ENCODE measurements at places on chromosomes 4 and X.

- ATAC-seq: no peak
Measured at GRCh38 chrX:386239-386767, 404 bp downstream of the PPP2R3B start.

DNA sequence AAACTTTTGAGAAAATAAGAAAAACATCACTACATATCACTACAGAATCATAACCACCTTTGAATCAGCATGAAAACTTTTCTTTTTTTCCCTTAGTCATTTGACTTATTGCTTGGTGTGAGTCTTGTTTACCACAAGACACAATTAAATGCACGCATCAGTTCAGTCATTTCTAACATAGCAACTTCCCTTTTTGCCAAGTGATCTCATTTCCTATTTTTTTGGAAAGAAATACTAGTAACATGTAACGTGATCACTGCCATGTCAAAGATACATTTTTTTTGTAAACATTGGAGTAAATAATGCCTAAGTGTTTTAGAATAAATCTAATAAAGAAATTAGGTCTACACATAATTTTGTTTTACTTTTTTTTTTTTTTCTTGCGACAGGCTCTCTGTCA lies 5.1 kb upstream of the CXCL8 start:
- peak; percentile 64 for ATAC-seq

DNA sequence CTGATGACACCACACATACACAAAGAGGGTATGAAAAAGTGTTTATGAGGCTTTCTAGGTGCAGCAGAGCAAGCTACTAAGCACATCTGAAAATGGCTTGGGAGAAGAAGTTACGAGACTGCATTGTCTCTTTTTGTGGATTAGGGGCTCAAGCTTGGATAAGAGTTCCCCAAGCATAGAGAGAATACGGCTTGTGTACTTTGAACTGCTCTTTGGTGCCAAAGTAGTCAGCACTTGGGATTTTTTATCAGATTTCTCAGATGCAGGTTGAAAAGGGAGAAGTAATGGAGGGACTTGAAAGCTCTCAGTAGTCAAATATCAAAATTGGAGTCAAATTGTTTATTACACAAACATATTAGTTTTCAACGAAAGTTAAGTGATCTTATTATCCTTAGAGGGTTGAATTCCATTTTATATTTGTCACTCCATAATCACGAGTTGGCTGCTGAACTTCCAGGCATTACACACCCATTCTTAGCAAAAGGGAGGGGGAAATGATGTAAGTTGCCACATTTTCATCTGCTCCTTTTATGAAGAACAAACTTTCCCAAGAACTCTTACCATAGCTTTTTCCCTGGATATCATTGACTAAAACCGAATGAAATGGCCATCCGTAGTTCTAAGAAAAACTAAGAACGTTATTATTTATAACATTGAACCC lies 1904.9 kb downstream of the PCDH7 start:
- ATAC-seq: no peak

DNA sequence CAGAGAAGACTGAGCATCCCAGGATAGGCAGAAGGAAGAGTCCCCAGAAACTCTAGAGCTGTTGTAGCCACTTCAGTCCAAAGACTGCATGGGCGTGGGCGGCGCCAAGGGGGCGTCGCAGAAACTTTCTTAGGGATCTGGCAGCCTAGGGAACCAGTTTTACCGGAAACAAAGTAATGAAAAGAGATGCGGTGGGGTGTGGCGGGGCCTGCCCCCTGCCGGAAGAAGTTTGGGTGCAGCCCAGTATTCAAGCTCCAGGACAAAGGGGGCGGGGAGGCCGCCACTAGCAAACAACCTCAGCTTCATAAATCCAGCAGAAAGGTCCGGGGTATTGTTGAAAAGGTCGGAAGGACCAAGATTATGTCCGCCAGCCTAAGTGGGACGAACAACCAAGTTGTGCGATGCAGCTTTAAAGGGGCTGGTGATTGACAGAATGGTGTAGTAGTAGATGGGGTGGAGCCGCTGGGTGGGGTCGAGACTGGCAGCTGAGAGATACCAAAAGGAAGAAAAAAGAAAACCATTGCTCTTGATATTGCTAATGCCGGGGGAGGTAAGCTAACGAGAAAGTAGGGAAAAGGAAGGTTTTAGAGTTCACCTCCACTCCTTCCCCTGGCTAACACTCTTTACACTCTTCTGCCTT lies 190.5 kb downstream of the RRAGB start:
- peak; percentile 83 for ATAC-seq

DNA sequence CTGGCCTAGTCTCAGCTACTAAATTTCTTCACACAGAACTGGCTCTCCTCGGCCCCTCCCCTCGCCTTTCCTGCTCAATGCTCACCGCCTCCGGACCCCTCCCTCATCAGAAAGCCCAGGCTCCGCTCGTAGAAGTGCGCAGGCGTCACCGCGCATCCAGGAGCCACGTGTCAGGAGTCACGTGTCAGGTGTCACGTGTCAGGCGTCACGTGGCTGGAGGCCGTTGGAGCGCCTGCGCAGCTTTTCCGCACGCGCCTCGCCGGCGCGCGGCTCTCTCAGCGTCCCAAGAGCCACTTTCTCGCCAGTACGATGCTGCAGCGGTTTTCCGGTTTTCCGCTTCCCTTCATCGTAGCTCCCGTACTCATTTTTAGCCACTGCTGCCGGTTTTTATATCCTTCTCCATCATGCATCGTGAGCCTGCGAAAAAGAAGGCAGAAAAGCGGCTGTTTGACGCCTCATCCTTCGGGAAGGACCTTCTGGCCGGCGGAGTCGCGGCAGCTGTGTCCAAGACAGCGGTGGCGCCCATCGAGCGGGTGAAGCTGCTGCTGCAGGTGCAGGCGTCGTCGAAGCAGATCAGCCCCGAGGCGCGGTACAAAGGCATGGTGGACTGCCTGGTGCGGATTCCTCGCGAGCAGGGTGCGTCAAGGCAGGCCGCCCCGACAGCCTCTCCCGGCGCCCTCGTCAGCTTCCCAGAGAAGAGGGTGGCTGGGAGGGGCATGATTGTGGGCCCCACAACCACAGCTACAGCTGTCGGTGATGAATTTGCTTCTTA lies at the start of gene SLC25A31:
Gene SLC25A31, plus strand, starts transcription at position 259 of the 772 bp plus-strand sequence. Its CDS starts 146 bp downstream, at position 405.
- no peak for ATAC-seq

DNA sequence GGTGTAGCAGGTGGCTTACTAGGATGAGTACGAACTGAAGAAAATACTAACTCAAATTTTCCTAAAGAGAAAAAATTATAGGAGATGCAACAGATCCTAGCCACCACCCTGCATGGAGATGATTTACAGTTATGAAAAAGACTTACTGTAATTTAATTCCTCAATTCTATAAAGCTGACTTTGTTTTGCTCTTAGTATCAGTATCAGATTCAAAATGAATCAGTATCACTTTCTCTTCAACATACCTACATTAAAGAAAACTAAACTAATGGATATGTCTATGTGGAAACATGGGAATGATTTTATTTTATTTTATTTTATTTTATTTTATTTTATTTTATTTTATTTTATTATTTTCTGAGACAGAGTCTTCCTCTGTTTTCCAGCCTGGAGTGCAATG lies 525.8 kb downstream of the NLGN4X start:
- ATAC-seq: no peak

- ATAC-seq: no peak
Measured at GRCh38 chr4:19580095-19580494, 671.6 kb upstream of the SLIT2 start.

- no peak for ATAC-seq
Measured at GRCh38 chr4:7327341-7327885, 107.3 kb downstream of the PSAPL1 start.

GRCh38 chrX:110746014-110746413 lies 49.6 kb downstream of the CHRDL1 start:
- ATAC-seq: no peak

DNA sequence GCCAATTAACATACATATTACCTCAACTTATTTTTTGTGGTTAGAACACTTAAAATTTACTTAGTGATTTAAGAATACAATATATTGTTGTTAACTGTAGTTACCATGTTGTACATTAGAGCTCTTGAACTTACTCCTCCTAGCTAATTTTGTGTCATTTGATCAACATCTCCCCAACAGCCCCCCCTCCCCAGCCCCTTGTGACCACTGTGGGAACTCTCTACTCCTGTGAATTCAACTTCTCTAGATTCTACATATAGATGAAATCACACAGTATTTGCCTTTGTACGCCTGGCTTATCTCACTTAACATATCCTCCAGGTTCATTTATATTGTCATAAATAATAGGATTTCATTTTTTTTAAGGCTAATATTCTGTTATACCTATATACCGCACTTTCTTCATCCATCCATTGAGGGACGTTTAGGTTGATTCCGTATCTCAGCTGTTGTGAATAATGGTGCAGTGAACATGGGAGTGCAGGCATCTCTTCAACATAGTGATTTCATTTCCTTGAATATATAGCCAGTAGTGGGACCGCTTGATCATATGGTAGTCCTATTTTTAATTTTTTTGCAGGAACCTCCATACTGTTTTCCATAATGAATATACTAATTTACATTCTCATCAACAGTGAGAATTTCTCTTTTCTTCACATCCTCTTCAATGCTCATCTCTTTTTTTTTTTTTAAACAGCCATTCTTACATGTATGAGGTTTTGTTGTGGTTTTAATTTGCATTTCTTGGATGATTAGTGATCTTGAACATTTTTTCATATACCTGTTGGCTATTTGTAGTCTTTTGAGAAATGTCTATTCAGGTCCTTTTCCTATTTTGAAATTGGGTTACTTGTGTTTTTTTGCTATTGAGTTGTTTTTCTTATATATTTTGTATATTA lies 66.8 kb downstream of the RAPGEF2 start:
- ATAC-seq: no peak

GRCh38 chr4:47118192-47118929 lies 87.0 kb downstream of the GABRB1 start:
- ATAC-seq: no peak

- ATAC-seq: no peak
Measured at GRCh38 chr4:186557061-186557460, 1.7 kb upstream of the MTNR1A start.

GRCh38 chr4:142846108-142846728 lies at the start of gene INPP4B:
Gene INPP4B, minus strand, starts transcription at chr4:142846301.
- ATAC-seq: no peak

- ATAC-seq: peak; percentile 14
Measured at GRCh38 chr4:84651499-84651898, 68.6 kb downstream of the CDS1 start.

DNA sequence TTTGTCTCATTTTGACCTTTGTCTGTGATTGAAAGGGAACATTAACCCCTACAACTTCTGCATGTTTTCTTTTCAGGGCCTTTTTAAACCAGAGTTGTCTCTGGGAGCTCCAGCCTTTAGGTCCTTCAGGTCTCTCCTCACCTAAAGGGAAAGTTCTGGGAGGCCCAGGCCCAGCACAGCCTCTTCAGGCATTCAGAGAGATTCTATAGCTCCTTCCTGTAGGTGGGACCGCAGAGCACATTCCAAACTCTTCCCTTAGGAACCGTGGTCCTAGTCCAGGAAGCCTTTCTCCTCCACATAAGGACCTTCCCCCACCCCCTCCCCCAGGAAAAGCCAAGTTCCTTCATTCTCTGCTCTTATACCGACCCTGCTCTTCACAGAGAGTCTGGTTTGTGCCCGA lies 14.9 kb downstream of the NKX6-1 start:
- ATAC-seq: no peak

DNA sequence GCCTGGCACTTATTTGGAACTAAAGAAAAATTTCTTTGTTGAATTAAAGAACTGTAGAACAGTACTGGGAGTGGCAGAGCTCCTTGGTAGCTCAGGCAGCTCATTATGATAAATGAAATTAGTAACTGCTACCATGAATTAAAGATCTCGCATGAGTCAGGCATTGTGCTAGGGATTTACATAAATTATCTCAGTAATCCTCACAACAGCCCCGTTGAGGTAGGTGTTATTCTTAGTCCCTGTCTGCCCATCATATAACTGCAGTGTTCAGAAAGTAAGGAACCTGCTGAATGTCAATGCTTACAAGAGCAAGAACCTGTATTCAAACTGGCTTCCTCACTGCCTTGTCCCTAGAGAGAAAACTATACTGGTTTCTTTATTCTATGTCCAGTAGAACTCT lies 108.3 kb downstream of the NLGN4X start:
- no peak for ATAC-seq

GRCh38 chrX:146755214-146755613 lies 54.4 kb upstream of the CXorf51B start:
- no peak for ATAC-seq

DNA sequence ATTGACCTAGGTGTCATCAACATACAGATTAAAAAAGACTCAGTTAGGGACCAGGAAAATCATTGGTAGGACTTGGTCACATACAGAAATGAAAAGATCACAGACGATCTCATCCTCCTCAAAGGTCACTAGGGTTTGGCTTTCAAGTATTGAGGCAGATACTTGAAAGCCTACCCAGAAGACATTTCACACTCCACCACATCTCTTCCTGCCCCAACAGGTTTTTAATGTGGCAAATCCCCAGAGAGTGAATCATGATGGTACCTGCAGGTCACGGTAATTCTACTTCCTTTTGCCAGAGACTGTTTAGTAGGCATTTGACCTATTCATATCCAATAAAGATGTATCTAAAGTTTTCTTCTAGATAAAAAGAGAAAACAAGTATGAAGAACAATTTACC lies 44.1 kb downstream of the INPP4B start:
- no peak for ATAC-seq

DNA sequence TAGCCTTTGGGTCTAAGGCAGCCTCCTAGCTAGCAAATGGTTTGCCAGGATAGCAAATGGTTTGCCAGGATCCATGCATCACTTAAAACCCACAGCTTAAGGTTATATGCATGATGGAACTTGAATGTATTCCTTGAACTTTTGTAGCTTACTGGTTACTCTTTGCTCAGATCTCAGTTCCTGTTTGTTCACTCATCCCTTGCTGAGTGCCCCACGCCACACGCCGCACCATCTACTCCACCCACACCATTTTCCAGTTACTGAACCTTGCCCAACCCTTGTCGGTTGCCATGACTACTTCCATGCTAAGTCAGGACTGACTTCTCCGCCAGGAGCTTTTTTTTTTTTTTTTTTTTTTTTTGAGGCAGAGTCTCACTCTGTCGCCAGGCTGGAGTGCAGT lies 29.5 kb upstream of the XIAP start:
- peak; percentile 96 for ATAC-seq

DNA sequence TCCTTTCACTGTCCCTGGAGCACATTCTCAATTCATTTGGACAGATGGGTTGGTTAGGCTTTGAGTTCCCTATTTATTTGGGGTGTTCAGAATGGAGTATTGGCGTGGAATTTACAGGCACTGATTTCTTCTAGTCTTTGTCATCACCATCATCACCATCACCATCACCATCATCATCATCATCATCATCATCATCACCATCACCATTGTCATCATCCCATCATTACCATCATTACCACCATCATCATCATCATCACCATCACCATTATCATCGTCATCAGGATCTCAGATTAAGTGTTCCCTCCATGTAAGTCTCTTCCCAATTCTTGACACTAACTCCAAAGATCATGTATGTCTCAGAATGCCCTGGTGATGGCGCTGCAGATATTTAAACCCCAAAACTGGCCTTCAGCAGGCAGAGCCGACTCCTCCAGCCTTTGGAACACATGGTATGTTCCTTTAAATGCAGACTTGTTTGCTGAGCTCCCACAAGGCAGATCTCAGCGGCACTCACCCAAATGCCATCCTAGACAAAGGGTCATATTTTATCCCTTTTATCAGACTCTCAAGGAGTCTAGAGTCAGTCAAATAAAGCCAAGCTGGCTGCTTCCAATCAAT lies 19.8 kb upstream of the FAM9A start:
- ATAC-seq: no peak

All from stimulated activated memory B cell treated with anti-CD40 and anti-IgM and Interleukin-4, amounts not matched to agents 10 μg/mL and 1 μg/mL and 100 μg/mL, for 72 hours (primary cell).